Vagina (tissue), 2 donors: ENCODE measurements at places on chromosomes 5 and 9.

- DNase-seq = no peak
Measured at GRCh38 chr9:36315283-36315682, 57.0 kb upstream of the GNE start.

DNA sequence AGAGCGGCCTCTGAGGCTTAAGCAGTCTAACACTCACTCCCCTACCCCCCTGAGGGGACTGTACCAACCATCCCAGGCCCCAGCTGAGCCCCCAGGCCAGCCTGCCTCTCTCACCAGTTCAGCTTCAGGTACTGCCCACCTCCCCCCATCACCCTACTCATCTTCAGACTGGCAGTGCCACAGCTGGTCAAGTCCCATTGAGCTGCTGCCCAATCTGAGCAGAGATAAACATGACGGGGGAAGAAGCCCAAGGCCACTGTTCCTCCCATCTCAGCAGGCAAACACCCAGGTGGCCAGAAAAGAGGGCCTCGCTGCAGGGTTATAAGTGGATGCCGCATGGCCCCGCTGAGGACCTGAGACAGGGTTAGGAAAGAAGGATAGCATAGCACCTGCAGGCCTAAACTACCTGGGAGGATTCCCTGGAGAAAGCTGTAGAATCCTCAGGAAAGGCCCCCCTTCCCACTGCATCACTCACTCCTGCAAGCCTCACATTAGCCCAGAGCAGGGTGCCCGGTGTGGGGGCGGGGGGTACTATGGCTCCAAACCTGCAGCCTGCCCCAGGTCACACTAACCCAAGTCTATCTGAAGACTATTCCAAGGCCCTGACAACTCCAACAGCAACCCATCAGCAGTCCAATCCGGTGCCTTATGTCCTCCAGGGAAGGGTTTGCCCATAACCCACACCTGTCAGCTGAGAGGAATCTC, 3.6 kb downstream of the B4GALT1 start:
- DNase-seq = peak; percentile 87

- no peak for DNase-seq
Measured at GRCh38 chr9:5593904-5594303, 35.0 kb upstream of the RIC1 start.

- DNase-seq = no peak
Measured at GRCh38 chr5:142015781-142016533, 3.1 kb upstream of the GNPDA1 start.

- no peak for DNase-seq
Measured at GRCh38 chr9:133957328-133957727, 34.8 kb downstream of the VAV2 start.

GRCh38 chr9:34171753-34172535, 6.9 kb upstream of the UBAP1 start:
- DNase-seq = no peak

DNA sequence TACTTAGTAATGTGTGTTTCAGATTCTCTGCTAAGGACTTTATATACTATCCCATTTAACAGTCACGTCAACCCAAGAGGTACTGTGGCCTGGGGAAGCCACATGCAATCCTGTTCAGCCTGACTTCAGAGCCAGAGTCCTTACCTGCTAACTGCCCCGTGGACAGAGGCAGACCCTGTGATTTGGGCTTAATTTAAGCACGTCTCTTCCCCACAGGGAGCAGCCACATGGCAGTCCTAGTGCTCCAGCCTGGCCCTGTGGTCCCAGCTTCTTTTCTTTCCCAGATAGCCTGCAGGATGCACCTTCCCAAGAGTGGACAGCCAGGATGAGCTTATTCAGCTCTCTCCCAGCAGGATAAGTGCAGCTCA, 71.5 kb downstream of the PDE8B start:
- DNase-seq = no peak

DNA sequence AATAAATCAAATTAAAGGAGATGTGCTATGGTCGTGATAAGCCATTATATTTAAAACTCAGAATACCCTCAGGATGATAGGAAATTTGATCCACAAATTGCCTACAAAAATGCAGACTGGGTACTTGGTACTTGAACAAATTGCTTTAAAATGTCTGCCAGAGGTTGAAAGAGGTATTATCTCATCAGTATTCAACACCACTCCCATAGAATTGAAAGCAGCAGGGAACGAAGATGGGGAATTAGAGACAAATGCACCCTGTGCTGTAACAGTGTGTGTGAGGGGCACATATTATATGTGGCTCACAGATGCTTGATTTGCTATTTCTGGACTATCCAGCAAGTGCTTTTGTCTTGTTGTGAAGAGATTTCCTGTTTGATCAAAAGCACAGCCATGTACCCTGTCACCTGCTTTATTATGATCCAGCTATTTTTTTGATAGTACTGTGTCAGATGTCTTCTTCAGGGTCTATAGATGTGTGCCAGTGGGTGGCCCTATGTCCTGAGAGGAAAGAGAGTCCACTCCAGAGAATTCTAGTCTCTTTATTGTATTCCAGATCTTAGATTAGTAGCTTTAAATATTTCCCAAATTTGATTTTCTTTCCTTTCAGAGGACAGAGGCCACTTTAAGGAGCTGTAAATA, 120.1 kb downstream of the XRCC4 start:
- no peak for DNase-seq
